ENCODE measurements at places on chromosomes 11 and 22.

- peak; percentile 52 for DNase-seq
Observed at GRCh38 chr22:22207845-22208564, 36.6 kb upstream of the VPREB1 start.

DNA sequence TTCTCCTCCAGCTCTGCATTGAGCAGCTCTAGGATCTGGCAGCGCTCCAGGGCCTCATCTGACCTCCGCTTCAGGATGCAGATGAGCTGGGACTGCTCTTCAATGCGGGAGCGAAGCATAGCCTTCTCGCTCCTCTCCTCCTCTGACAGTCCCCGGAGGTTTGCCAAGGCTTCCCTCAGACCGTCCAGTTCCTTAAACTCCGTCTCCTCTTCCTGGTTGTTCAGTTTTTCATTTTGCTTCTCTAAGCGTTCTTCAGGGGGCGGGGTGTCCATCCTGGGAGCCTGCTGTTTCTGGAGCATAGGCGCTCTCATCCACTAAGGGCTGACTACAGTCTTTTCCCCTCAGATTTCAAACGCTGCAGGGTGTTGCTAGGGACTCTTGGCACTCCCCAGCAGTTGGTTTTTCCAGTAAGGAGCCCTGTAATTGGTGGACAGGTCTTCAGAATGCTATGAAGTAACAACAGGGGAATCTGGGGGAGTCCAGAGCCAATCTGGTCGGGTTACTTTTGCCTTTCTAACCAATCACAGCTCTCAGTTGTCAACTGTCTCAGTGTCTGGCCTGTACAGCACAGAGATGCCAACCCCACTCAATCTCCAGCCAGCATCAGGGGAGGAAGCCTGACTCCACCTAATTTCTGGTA is at the start of gene CCDC89:
CCDC89 (minus strand) TSS at position 376 of the 640 bp plus-strand sequence; CDS start at position 311, 65 bp downstream.
- peak; percentile 62 for DNase-seq

- no peak for DNase-seq
Observed at GRCh38 chr11:86698639-86699038, 26.2 kb upstream of the ME3 start.

- DNase-seq, result peak; percentile 76
Observed at GRCh38 chr11:72482211-72482812, 48.0 kb upstream of the CLPB start.

- DNase-seq, result no peak
Observed at GRCh38 chr11:17141156-17141555, 63.7 kb upstream of the RPS13 start.

DNA sequence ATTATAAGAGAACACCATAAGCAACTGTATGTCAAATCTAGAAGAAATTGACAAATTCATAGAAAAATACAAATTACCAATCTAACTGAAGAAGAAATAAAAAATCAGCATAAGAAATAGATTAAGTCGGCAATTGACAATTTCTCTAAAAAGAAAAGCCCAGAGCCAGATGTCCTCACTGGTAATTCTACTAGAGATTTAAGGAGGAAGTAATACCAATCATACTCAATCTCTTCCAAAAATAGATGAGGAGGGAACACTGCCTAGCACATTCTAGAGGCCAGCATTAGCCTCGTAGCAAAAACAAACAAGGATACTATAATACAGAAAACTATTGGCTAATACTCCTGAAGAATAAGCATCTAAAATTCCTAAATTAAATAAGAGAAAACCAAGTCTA is 40.4 kb upstream of the IGLL5 start:
- no peak for DNase-seq

DNA sequence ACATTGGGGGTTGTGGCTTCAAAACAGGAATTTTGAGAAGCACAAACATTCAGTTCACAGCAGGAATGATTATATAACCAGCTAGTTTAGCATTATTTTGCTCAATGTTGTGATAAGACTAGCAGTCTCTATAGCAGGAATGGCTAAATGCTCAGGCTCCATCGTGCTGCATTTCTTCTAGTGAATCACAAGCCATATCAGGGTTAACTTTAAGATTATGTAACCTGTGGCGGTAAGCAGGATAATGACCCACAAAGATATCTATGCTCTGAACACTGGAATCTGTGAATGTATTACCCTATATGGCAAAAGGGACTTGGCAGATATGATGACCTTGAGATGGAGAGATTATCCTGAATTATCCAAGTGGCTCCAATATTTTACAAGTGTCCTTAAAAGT is 14.8 kb downstream of the FSHB start:
- no peak for DNase-seq

- DNase-seq, result peak; percentile 28
Observed at GRCh38 chr11:11157185-11157584, 195.9 kb downstream of the CSNK2A3 start.

GRCh38 chr22:48713272-48714205 is 1114.1 kb downstream of the BRD1 start:
- no peak for DNase-seq

- DNase-seq, result peak; percentile 53
Observed at GRCh38 chr11:103530257-103530656, 421.0 kb downstream of the DYNC2H1 start.

- DNase-seq, result no peak
Observed at GRCh38 chr11:17591293-17591692, 44.2 kb downstream of the OTOG start.

- DNase-seq, result peak; percentile 85
Observed at GRCh38 chr11:11243590-11244469, 109.2 kb downstream of the CSNK2A3 start.

- no peak for DNase-seq
Observed at GRCh38 chr11:116500026-116500946, 272.5 kb downstream of the BUD13 start.

DNA sequence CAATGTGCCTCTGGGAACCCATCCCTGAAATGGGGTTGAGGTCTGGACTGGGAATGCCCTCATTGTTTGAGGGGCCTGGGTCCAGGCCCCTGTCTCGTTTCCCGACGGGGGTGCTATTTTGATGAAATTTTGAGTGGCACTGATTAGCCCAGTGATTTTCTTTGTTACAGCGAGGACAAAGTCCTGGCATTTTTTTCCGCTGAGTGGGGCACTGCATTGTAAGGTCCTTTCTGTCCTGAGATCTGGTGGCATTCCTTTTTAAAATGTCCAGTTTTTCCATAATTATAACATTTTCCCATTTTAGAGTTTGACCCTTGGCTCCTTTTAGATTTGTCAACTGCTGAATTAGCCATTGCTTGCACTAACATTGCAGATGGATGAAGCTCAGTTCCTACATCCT is 69.7 kb upstream of the INCENP start:
- DNase-seq, result no peak

GRCh38 chr11:92979176-92979575 is 9.7 kb downstream of the MTNR1B start:
- peak; percentile 15 for DNase-seq

- no peak for DNase-seq
Observed at GRCh38 chr11:16217631-16218030, 138.7 kb downstream of the SOX6 start.

DNA sequence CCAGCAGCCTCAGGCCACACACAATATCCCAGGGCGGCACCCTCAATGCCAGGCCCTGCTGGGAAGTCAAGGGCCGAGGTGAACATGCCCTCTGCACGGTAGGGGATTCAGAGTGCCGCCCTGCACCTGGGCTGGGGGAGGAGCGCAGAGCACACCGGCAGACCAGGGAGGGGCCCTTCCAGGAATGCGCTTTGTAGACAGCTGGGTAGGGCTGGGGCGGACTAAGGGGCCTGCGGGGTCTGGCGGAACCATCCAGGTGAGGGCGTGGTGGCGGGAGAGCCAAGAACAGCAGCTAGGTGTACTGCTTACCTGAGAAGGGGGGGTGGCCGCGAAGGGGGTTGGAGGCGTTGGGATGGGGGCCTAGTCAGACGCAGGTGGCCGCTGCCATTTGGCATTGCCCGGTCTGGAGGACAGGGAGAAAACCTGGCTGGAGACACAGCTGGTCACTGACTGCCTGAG is 26.0 kb downstream of the DUSP8 start:
- DNase-seq, result no peak

DNA sequence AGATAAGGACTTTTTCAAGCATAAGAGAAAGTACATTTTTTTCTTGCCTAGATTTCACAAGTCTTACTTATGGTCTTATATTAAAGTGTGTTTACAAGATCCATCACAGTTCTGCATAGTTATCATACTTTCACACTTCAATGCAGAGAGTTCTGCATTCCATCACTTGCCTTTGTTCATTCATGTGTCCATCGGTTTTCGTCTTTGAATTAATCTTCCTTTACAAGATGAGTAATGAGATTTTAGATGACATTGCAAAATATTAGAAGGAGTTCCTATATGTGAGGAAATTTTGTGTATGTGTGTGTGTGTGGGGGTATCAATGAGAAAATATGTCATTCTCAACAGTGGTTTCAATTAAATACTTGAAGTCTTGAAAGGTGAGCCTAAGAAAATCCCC is 98.1 kb upstream of the GUCY1A2 start:
- DNase-seq, result peak; percentile 20

DNA sequence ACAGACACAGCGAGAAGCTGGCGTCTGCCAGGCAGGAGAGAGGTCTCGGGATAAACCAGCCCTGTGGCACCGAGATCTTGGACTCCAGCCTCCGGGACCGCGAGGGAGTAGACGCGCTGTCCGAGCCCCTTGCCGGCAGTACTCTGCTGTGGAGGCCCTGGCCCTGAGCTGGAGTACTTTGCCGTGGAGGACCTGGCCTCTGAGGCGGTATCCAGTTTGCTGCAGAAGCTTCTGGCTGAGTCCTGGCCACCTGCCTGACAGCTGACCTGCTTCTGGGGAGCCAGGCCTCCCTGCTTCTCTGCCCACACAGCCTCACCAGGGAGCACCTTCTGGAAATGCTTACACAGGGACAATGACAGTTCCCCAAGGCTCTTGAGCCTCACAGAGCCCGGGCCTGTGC is 31.6 kb upstream of the CARS1 start:
- DNase-seq, result no peak

- peak; percentile 67 for DNase-seq
Observed at GRCh38 chr11:15159085-15159484, 44.4 kb downstream of the INSC start.

DNA sequence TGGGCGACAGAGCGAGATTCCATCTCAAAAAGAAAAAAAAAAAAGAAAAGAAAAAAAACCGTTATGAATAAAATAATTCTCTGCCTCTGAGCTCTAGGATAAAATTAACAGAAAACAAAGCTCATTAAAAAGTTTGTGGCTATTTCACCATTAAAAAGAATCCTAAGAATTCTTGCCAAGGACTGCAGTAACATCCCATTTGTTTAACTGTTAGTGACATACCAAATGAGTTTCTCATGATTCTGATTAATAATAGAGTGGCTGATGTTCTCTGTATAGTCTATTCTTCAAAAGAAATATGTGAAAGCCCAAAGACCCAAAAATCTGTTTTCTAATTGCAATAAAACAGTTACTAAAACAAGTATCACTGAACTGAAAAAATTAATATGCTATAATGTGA is 19.7 kb downstream of the CLNS1A start:
- DNase-seq, result peak; percentile 22

GRCh38 chr22:44525941-44526778 is 28.1 kb upstream of the RTL6 start:
- DNase-seq, result no peak

- DNase-seq, result no peak
Observed at GRCh38 chr22:46972901-46973831, 210.7 kb downstream of the TBC1D22A start.

DNA sequence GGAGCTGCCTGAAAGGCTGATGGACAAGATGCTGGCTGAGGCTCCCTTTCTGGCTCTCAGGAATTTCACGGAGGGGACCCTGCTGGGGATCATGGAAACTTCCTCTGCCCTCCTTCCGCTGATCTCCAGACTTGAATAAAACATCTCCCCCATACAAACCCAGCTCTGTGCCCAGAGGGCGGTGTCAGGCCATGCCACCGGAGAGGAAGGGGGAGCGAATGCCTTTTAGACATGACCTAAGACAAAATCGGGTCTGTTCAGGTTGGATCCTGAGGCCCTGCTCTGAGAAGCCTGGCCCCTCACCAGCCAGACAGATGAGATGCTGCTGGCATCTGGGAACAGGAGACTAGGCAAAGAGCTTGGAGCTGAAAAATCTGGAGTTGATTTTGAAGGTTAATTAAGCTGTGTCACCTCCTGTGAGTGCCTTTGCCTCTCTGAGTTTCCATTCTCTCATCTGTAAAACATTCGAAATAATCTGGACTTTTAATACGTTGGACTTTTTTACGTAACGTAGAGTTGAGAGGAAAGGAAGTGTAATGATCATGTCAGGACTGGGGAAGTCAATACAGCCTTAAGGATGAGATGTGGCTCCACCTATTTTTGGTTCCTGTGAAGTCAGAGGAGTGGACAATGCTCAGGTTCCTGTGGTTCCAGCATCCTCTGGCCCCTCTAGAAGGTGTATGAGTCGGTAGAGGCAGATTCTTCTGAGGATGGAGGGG is 163.6 kb downstream of the ST3GAL4 start:
- DNase-seq, result no peak

DNA sequence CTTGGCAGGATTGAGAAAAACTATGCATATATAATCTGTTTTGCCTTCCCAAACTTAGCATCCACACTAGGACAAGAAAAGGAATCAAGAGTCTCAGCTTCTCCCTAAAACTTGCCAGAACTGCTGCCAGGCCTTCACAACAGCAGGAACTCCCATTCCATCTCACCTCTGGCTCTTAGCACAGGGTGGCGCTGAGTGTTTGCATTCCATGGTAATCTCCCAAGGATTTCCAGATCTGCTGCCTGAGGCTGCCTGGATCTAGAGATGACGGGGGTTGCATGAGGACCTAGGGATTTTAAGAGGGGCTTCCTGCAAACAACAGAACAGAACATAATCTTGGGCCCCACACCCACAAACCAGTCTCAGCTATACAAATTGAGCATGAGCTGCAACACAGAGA is 87.1 kb upstream of the OPCML start:
- no peak for DNase-seq

- peak; percentile 98 for DNase-seq
Observed at GRCh38 chr11:77073328-77074001, 6.7 kb downstream of the CAPN5 start.

GRCh38 chr11:47442514-47442913 is 6.4 kb downstream of the RAPSN start:
- DNase-seq, result no peak

GRCh38 chr22:48709453-48709852 is 1118.2 kb downstream of the BRD1 start:
- DNase-seq, result no peak

DNA sequence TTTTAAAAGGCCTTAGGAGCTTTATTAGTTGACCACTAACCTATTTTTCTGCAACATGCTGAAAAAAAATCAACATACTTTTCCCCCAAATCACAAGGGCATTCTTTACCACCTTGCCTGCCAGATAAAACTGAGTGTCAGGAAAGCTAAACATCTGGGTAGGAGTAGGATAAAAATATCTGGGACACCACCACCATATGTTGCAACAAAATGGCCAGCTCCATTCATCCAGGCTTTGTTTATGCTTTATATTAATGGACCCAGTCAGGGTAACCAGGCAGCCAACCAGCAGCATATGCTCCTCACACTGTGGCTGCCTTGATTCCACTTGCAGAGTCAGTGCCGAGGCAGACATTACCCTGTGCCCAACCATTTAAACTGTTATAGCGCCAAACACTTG is 1024.5 kb downstream of the LRRC4C start:
- DNase-seq, result no peak

- DNase-seq, result no peak
Observed at GRCh38 chr11:131099746-131100145, 183.5 kb upstream of the SNX19 start.

GRCh38 chr11:115874843-115875242 is 370.6 kb upstream of the CADM1 start:
- no peak for DNase-seq

GRCh38 chr11:118666371-118666770 is 13.1 kb downstream of the TREH start:
- no peak for DNase-seq
